ENCODE measurements at places on chromosomes 16 and 17.

DNA sequence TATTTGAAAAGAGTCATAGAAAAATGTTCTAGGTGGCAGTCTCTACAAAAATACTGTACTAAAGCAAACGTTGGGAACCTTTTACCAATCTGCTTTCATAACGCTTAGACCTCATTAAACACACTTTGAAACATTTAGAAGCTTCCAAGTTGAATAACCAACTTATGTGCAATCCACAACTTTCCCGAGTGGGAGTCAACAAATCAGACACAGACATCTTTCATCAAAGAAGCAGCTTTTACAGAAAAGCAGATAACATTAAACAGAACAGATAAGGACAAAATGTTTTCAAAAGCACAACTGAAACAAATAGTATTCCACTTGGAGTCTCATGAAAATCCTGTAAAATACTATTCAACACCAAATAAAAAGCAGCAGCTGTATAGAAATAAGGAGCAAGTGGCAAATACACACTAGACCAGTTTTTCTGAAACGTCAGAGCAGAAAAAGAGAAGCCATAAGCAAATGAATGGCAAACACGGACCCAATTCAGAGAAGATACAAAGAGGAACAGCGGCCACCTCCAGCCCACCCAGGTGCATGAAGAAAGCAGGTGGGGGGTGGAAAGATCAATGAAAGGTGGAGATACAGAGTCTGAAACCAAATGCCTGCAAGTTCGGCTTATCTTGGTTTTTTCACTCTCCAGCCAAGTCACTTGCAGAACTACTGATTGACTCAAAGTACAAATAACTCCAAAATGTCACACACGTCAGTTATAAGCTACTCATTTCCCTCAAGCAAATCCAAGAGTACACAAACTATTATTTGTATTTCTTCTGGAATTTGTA, 18.4 kb upstream of the FBF1 start:
- no peaks in the 10 kb centered on the region for H3K27me3 ChIP-seq
- no peaks in the 10 kb centered on the region for H3K4me1 ChIP-seq
- H3K36me3 ChIP-seq, result peaks cover 19% of the 10 kb centered on the region
- no peak overlapping the region for H3K4me3 ChIP-seq
- no peak for DNase-seq
- no peak overlapping the region for H3K27ac ChIP-seq

GRCh38 chr16:46961373-46962353, 11.8 kb downstream of the DNAJA2 start:
- no peaks in the 10 kb centered on the region for H3K27me3 ChIP-seq
- H3K27ac ChIP-seq, result peak overlapping the region; percentile 42
- DNase-seq, result no peak
- peaks cover 22% of the 10 kb centered on the region for H3K4me1 ChIP-seq
- H3K36me3 ChIP-seq, result peaks cover 55% of the 10 kb centered on the region

- H3K4me1 ChIP-seq, result no peaks in the 10 kb centered on the region
- H3K36me3 ChIP-seq, result no peaks in the 10 kb centered on the region
- peaks cover 5% of the 10 kb centered on the region for H3K27me3 ChIP-seq
- H3K4me3 ChIP-seq, result no peak overlapping the region
- no peak overlapping the region for H3K27ac ChIP-seq
Observed at GRCh38 chr16:23048164-23048563, 101.1 kb downstream of the USP31 start.

- no peaks in the 10 kb centered on the region for H3K27me3 ChIP-seq
- H3K27ac ChIP-seq, result peak overlapping the region; percentile 75
- peaks cover 15% of the 10 kb centered on the region for H3K4me1 ChIP-seq
- H3K36me3 ChIP-seq, result no peaks in the 10 kb centered on the region
- peak overlapping the region; percentile 39 for H3K4me3 ChIP-seq
- DNase-seq, result peak; percentile 81
Observed at GRCh38 chr16:56102183-56102686, 89.1 kb upstream of the GNAO1 start.

DNA sequence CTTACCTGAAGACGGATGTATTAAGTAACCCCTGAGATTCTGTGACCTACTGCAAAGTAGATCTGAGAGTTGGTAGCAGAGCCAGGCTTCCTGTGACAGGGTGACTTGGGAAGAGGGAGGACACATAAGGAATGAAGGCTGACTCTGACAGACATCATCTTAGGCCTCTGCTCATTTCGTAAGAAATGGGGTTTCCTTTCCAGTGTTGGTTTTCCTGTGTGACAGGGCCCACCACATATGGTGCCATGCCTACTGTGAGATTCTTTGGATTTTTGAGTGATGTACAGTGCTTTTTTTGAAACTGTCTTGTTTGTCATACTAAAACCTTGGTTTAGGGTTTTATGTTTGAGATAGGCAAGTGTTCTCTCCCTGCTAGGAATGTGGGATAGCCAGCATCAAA, 12.7 kb downstream of the LIG3 start:
- no peaks in the 10 kb centered on the region for H3K27me3 ChIP-seq
- peaks cover 15% of the 10 kb centered on the region for H3K36me3 ChIP-seq
- DNase-seq, result no peak
- H3K27ac ChIP-seq, result no peak overlapping the region

All from sigmoid colon (tissue), 7 donors.